ENCODE measurements at places on chromosomes 12 and 14.
A peak's percentile ranks its signal among the peaks of the same experiment; 100 is the strongest.

DNA sequence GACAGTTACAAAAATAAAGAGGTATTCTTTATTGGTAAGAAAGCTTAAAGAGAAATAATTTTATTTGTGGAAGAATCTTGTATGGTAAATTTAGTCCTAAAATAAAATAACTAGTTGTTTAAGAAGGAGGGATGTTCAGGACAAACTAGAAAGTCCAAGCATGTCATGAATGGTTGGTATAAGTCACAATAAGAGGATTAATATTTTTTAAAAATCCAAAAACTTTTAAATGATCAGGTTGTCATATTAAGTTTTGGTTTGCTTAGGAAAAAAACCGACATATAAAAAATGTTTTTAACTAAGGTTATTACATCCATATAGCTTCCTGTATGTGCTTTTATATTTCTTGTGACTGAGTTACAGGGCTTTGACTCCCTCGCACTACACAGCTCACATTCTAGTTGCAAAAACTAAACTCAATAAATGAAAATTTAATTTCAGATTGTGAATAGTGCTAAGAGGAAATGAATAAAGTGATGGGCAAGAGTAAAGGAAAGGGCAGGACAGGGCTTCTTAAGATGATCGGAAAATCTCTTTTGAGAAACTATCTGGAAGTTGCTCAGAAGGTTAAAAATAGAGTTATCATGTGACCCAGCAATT is 80.7 kb upstream of the METAP2 start:
- DNase-seq: peak; percentile 17

DNA sequence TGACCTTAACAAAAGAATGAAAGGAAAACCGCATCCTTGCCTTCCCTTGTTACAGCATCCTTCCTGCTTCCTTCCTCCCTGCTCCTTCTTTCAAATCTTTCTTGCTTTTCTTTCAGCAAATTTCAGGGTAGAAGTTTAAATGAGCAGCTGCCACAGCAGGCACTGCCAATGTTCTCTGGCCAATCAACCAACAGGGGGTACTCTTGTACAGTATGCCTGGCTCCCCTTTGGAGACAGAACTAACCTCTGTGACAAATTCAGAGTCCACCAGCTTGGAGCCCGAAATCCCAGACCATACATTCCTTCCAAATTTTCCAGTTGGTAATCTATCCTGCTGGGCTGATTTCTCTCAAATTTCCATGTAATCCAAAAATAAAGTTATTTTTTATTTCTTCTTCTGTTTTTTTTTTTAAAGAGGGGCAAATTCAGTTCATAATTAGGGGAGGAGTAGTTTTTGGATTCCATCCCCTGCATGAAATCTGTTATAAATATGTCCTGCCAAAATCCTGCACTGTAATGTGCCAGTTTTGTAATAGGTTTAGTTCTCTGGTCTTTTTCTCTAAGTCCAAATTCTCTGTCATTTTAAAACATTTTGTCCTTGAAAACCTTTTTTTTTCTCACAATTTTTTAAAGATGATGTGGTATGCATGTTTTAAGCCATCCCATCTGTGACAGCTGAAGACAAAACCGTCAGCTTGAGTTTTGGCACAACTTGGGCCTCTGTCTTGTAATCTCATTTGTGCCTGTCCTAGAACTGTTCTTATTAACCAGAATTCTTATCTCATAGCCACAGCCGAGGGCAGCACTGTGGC is 610.0 kb upstream of the LMO3 start:
- DNase-seq: peak; percentile 2

GRCh38 chr14:80713076-80713850 is 228.3 kb downstream of the CEP128 start:
- DNase-seq: no peak

DNA sequence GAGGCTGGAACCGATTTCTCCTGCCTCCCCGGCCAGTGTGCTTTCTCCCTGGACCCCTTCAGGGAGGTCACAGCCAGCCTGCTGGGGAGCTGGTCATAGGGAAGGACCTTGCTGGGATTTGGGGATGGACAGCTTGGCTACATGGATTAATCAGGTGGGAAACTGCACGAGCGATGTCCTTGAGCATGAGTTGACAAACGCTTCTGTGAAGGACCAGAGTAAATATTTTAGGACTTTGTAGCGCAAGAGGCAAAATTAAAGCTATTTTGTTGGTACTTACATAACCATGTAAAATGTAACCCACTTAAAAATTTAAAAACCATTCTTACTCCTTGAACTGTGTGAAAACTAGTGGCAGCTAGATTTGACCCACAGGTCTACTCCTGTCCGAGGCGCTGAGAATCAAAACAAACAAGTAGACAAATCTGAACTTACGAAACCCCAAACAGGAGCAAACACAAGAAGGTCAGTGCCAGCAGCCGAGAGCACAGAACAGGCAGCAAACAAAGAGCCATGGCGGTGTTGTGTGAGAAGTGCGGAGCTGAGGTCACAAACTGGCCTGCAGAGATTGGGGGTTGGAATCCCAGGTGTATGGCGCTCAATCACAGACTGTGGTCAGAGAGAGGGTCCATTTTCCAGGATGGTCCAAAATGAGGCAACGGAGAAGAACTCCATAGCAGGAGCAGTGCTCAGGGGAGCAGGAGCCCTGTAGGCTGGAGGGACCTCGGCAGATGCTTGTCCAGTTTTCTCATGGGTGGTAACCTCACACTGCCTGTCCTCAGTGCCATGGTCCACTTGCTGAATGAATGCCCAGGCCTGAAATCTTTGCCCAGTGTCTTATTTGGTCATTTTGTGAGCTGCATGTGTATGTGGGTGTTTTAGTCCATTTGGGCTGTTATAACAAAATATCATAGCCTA is 79.2 kb upstream of the CLMN start:
- no peak for DNase-seq

GRCh38 chr12:13576935-13577500 is 380.5 kb downstream of the EMP1 start:
- no peak for DNase-seq

GRCh38 chr12:112303004-112303403 is 79.2 kb downstream of the HECTD4 start:
- DNase-seq: peak; percentile 71

DNA sequence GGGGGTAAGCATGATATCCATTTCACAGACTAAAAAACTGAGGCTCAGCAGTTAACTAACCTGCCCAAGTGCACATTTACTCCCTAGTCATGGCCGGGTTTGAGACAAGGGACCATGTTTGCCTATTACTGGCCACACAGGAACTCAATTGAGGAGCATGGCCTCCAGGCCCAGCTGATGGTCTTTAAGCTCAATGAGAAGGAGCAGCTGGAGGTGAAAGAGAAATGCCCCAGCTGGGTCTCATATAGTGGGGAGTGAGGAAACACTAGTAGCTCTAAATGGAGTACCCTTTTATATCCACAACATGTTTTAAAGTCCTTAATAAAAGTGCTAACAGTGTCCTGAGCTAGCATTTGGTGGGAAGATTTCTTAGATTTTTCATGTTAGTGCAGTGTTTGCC is 1.6 kb downstream of the TDP1 start:
- no peak for DNase-seq

DNA sequence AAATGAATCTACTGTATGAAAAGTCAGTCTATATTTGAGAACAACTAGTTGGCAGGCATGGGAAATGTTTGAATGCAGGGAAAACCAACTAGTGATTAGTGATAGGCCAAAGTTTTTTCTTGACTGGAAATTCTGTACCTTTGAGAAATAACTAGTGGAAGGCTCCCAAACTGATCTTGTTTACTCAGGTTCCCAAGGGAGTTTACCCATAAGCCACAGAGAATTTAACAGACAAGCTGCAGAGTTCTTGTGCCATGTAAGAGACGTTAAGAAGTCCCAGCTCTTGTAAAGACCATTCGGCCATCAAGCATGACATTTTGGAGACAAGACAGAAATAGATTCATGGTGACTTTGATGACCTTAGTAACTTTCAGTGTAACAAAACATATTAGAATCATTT is 1882.8 kb upstream of the SEL1L start:
- DNase-seq: no peak

DNA sequence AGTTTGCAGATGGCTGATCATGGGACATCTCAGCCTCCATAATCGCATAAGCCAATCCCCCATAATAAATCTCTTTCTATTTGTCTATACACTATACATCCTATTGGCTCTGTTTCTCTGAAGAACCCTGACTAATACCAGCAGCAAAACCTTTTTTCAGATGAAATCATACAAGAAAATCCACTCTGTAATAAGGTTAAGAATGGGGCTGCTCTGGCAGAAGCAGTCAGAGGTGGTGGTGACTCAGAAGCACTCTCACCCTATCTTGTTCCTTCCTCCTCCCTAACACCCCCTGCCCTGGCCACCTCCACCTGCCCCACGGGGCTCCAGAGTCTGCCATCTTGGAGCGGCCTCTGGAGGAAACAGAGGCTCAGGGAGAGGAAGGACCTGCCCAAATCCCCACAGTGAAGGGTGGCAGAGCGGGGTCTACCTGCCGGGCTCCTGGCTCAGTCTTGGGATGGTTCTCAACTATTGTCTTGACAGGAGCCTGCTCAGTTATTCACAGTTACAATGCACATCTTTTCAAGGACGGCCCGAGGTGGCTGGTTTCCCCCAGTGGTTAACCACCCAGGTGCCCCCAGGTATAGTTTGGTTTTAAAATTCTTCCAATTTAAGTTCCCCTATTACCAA is 109.3 kb upstream of the EVL start:
- DNase-seq: no peak

- DNase-seq: no peak
These were observed 9.6 kb downstream of the PUS7L start for GRCh38 chr12:43749016-43749415.

- DNase-seq: no peak
These were observed 114.6 kb upstream of the PLXNC1 start for GRCh38 chr12:94033784-94034183.

DNA sequence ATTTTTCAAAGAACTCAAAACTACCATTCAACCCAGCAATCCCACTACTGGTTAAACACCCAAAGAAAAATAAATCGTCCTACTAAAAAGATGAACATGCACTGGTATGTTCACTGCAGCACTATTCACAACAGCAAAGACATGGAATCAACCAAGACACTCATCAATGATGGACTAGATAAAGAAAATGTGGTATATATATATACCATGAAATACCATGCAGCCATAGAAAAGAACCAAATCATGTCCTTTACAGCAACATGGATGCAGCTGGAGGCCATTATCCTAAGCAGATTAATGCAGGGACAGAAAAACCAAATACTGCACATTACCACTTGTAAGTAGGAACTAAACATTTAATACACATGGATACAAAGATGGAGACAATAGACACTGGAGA is 3.8 kb upstream of the ANO6 start:
- DNase-seq: no peak

GRCh38 chr12:5259523-5259922 is 172.4 kb upstream of the NTF3 start:
- no peak for DNase-seq

GRCh38 chr14:68551045-68551683 is 241.7 kb downstream of the ZFP36L1 start:
- peak; percentile 18 for DNase-seq

GRCh38 chr14:24817212-24818057 is 183.4 kb upstream of the GZMB start:
- no peak for DNase-seq
